Activated CD4-positive, alpha-beta T cell treated with anti-CD3 and anti-CD28 coated beads, Interleukin-2, amount 50 U/mL, for 1 hour (primary cell): ENCODE measurements at places on chromosomes 2 and 18.

- no peak for DNase-seq
Measured at GRCh38 chr2:202560200-202560599, 74.6 kb upstream of the FAM117B start.

DNA sequence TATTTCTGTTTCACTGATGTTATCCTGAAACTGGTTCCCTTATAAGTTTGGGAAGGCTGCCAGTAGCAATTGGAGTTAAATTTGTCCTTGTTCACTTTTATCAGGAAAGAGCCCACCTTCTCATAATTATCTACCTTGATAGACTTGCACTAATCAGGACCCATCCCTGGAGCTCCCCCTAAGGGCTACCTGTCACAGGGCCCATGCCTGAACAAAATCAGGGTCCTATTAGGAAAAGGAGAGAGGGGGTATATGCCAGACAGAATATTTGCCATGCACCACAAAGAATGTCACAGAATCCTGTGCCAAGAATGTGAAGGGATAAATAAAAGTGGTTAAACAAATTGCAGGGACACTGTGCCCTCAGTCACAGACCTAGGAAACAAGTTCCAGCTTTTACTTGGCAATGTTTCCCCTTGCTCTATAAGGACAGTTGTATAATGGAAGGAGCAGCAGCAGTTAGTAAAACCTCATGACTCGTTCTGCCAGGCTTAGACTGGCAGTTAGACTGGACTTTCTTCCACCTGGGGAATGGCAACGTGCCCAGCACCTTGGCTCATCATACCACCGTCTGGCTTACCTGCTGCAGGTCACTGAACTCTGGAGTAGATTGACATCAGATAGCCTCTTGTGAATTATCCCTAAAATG, 32.3 kb upstream of the VWC2L start:
- no peak for DNase-seq

DNA sequence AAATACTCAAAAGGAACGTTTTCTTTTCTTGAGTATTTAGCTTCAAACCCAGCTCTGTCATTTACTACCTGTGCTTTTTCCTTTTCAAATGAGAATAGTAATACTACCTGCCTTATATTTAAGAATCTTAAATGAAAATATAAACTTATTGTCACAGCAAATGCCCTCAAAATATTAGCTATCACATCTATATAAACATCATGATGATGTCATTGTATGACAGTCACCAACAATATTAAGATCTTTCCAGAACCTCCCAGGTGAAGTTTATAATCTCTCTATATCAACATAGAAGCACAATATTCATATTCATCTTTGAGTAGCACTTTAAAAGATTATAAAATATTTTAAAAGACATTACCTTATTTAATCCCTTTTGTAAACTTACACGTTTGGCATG, 92.2 kb downstream of the DOK6 start:
- DNase-seq: no peak

- no peak for DNase-seq
Measured at GRCh38 chr18:47944972-47945852, 14.8 kb upstream of the SMAD2 start.

DNA sequence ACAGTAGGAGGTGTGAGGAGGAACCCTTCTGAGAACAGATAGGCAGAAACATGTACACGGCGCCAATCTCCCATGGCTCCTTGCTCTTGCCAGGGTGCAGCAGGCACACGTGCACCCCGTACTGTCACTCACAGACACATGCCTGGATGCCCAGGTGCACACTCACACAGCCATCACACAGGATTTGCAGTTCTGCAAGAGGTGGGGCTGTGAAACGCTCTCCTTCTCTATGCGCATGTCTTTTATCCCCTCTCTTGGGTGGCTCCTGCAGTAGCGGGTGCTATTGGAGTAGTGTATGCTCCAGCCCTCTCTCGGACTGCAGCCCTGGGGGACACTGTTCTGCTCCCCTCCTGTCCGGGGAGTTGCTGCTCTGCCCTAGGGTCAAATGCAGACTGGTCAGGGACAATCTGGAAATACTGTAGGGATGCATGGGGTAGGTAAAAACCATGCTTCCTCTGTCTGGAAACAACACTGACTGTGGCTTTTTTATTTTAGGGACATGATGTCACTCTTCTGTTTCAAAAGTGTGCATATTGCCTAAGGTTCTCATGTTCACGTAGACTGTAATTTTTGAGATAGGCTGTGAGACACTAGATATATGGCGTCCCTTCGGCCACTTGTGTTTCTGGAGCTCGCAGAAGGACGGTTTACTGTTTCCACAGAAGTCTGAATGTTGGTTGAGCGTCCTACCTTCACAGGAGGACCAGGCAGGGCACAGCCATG, 118.5 kb downstream of the PRKCE start:
- DNase-seq: no peak
